LHCN-M2 (cell line): ENCODE measurements at places on chromosomes 7 and 10. TPM values are rescaled to one million over a fixed set of nuclear protein-coding genes. Genes with fewer than 3 reads are reported as not detected.

UBE2H gene
- 61.3 and 72.6 TPM in 2 replicates for total RNA-seq

ABCB1 gene
- 0.29 and 0.38 TPM in 2 replicates for total RNA-seq

ZCWPW1 gene
- 1.9 and 4.2 TPM in 2 replicates for total RNA-seq

OGDHL gene
- 0.06 TPM in 1 of 2 replicates, not detected in the other for total RNA-seq

PLOD3 gene
- 135 and 163 TPM in 2 replicates for total RNA-seq
